GM13976 (cell line): ENCODE measurements at places on chromosomes 11 and 22.

DNA sequence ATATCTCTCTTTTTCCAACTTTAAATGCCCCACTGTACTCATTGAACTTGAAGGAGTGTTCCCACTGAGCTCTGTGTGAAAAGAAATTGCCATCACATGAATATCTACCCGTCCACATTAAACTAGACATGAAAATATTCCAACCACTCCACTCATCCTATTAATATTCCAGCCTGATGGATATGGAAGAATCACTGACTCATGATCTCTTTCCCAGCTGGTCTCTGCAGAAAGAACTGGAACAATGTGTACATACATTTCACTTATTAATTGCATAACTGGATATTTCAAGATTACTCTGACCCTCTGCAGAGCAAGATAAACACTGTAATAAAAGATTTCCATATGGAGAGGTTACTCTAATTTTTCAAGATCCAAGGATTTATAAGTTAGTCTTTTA lies 711.1 kb upstream of the LRRC4C start:
- no peak for DNase-seq

- DNase-seq, result no peak
Observed at GRCh38 chr22:17083811-17084441, 874 bp upstream of the IL17RA start.

- DNase-seq, result no peak
Observed at GRCh38 chr11:112247201-112247600, 13.5 kb downstream of the PLET1 start.

- DNase-seq, result no peak
Observed at GRCh38 chr11:127950162-127950561, 637.2 kb downstream of the ETS1 start.

GRCh38 chr11:130908770-130909625 lies 7.3 kb downstream of the SNX19 start:
- no peak for DNase-seq

- DNase-seq, result no peak
Observed at GRCh38 chr22:17371448-17371847, 2.2 kb downstream of the CECR2 start.

GRCh38 chr11:65279741-65280440 lies 18.1 kb downstream of the POLA2 start:
- DNase-seq, result peak; percentile 66
